Fibroblast of skin of left quadriceps (primary cell): ENCODE measurements at places on chromosomes 5 and 9.
A peak's percentile ranks its signal among the peaks of the same experiment; 100 is the strongest.

DNA sequence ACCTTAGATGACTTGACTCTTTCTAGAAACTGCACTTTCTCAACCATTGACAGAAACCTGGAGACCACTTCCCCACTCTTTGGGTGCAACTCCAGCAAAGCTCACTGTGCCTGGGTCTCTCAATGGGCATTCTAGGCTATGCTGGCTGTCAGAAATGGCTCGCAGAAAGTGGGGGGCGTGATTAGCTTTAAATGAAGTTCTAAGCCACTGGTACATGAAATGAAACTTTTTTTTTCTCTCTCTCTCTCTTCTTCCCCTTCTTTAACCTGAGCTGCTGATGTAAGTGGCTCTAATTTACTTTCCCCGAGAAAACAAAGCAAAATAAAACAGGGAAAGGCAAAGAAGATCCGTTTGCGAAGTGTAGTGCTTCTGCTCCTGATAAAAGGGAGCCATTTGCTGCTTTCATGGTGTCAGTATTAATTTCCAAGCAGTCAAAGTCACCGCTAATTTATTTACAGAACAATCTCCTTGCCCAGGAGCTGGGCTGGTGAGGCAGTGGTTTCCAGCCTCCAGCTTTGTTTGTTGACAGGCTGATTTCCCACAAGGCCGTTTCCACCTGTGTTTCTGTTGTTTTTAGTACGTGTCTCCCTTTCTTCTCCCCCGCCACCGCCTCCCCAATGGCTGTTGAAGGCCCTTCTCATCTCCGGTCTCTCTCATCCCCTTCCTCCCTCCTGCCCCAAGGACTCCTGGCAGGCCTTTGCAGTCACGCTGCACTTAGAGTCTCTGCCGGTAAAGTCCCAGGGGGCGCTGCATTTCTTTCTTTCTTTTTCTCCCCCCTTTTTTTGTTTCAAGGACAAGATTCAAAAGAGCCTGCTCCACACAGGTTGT lies 422.9 kb downstream of the EBF1 start:
- DNase-seq = no peak

GRCh38 chr9:14354201-14354600 lies 40.3 kb upstream of the NFIB start:
- DNase-seq = no peak

- DNase-seq = peak; percentile 7
Observed at GRCh38 chr5:165130656-165131055, 1625.2 kb downstream of the MAT2B start.

DNA sequence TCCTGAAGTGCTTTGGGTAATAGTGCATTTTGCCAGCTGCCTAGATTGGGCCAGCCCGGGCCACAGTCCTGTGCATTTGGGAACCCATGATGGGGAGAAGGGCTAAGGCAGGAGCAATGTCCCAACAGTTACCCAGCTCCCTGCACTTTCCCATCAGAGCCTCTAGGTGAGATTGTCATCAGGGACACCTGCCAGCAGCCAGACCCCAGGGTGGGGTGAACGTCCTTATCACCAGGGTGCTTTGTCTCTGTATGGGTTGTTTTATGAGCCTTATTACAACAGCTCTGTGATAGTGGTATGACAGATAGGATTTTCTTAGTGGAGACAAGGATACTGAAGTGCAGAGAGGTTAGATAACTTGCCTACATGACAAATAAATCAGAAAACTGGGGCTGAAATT lies 365.7 kb downstream of the OSTF1 start:
- no peak for DNase-seq

GRCh38 chr9:105693435-105694189 lies 729 bp upstream of the TMEM38B start:
- DNase-seq = no peak

DNA sequence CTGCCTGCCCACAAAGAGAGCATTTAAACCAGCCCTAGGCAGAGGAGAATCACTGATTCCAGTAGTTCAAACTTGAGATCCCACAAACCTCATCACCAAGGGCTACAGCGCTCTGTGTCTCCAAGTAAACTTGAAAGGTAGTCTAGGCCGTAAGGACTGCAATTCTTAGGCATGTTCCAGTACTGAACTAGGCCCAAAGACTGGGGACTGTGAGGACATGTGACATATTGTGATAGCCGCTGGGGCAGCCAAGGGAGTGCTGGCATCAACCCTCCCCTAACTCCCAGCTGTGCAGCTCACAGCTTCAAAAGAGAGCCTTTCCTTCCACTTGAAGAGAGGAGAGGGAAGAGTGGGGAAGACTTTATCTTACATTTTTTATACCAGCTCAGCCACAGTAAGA lies 291.0 kb upstream of the PRR16 start:
- no peak for DNase-seq

DNA sequence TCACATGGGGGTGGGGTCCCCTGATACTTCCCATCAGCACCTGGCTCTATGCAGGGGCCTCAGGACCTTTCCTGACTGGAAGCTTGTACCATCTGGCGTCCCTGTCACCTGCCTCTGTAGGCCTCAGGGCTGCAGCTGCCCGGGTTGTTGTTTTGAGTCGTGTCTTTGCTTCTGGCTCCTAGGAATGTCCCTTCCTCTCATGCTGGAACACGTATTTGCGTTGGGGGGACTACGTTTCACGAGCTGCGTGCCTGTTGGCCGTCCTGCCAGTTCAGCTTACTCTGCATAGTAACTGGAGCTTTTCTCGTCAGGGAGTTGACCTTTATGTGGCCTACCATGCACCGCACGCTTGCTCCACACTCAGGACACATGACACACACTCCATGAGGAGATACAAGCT lies 54.9 kb upstream of the IRX4 start:
- no peak for DNase-seq

- DNase-seq = no peak
Observed at GRCh38 chr5:149936044-149936699, 8.4 kb downstream of the PDE6A start.

DNA sequence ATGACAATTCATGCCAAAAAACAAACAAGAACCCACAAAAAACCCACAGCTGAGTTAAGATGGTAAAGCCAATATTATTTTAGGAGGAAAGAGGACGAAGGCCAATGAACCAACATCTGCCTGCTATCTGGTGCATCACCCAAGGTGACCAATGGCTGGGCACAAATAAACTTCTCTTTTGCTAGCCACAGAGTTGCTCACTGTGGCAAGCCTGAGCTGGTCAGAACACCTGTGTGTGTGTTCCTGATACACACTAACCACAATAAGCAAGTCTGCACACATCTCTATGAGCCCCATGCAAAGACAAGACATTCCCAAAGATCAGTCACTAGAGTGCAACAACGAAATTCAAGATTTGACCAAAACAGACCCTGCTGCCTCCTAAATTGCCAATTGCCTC lies 63.1 kb downstream of the RNF38 start:
- no peak for DNase-seq

GRCh38 chr9:6564360-6564759 lies 81.2 kb downstream of the GLDC start:
- no peak for DNase-seq

- no peak for DNase-seq
Observed at GRCh38 chr9:130336885-130337284, 71.3 kb downstream of the HMCN2 start.

- DNase-seq = no peak
Observed at GRCh38 chr5:132150565-132150964, 77.0 kb downstream of the CSF2 start.

- no peak for DNase-seq
Observed at GRCh38 chr9:134314950-134315715, 11.1 kb upstream of the RXRA start.

GRCh38 chr9:26264709-26265601 lies 586.7 kb upstream of the TUSC1 start:
- peak; percentile 93 for DNase-seq

DNA sequence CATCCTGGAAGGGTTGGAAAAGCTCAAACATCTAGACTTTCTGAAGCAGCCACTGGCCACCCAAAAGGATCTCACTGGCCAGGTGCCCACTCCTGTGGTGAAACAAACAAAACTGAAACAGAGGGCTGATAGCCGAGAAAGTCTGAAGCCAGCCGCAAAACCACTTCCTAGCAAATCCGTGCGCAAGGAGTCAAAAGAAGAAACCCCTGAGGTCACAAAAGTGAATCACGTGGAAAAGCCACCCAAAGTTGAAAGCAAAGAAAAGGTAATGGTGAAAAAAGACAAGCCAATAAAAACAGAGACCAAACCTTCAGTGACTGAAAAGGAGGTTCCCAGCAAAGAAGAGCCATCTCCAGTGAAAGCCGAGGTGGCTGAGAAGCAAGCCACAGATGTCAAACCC lies 87.6 kb downstream of the MAP1B start:
- DNase-seq = no peak

DNA sequence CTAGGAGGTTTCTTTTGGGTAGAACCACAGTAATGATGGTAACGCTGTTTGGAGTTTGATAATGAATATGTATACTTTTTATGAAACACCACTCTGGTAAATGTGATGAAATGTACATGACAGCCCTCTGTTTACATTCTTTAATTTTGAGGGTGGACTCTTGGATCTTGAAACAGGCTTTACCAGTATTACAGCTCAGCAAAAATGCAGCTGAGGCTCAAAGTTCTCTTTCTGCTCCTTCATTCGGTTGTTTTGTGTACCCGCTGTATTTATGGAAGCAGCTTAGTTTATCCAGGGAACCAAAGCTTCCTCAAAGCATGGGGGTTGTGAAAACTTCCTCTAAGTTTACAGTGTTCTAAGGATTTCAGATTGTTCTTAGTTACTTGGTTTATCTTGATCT lies 11.1 kb downstream of the GAPVD1 start:
- no peak for DNase-seq

DNA sequence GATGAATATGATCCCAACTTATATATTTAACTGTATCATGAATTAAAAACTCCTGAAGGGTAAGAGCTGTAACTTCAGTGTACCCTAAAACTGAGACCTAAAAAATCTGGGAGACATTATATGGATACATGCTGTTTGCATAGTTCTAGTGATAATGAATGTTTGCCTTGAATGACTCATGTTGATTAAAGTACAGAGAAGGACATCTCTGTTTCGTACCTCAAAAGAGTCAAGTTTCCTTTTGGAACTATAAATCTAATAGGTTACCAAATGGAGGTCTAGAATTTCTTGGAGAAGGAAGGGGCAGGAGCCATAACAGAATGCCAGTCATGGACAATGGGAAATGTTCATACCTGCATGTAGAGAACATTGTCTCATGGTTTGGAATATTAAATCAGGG lies 168.1 kb downstream of the SNCAIP start:
- DNase-seq = no peak

DNA sequence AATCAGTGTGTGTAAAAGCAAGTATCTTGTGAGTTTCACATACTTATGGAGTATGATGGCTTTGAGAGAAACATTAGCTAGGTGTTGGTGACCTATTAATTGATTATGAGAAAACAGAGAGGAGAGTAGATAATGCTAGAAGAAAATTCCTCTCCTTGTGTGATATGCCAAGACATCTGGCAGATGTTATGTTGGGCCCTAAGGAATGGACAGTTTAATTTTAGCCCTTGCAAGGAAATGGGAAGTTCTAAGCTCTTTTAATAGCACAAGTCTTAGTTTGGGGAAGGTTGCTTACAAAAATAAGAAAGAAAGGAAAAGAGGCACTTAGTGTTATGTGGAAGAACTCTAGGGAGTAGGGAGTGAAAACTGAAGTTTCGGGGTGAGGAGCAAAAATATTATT lies 5.1 kb downstream of the ZNF462 start:
- DNase-seq = no peak

DNA sequence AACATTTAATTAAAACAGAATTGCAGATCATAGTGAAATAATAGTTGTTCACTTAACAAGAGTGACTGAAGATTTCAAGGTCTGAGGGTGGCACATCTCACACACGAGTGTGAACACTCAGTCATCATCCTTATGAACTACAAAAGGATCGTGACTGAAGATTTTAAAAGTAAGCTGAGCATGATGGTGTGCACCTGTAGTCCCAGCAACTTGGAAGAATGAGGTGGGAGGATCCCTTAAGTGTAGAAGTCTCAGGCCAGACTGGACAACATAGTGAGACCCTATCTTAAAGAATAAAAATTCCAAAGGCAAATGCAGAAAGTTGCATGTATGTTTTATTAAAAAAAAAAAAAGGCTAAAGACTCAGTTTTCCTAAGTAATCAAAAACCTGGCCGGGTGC lies 22.4 kb upstream of the ATP6V1G1 start:
- DNase-seq = no peak

GRCh38 chr5:7753596-7753995 lies 97.3 kb downstream of the CFAP90 start:
- no peak for DNase-seq

DNA sequence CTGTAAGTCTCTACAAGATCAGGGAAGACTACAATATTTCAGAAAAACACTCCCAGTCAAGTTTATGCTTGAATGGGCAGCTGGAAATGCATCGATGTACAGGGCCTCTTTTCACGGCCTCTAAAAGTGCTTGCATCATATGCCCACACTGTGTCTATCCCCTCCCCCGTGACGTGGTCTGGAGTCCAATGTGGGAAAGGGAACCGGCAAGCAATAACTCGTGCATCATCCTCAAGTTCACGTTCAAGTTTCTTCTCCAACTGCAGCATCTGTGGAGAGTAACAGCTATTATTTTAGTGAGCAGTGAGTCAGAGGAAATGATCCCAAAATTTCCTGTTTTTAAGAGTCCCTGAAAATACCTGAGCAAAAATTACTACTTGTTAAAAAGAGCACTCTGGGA lies 22.3 kb downstream of the ATPSCKMT start:
- DNase-seq = peak; percentile 18

DNA sequence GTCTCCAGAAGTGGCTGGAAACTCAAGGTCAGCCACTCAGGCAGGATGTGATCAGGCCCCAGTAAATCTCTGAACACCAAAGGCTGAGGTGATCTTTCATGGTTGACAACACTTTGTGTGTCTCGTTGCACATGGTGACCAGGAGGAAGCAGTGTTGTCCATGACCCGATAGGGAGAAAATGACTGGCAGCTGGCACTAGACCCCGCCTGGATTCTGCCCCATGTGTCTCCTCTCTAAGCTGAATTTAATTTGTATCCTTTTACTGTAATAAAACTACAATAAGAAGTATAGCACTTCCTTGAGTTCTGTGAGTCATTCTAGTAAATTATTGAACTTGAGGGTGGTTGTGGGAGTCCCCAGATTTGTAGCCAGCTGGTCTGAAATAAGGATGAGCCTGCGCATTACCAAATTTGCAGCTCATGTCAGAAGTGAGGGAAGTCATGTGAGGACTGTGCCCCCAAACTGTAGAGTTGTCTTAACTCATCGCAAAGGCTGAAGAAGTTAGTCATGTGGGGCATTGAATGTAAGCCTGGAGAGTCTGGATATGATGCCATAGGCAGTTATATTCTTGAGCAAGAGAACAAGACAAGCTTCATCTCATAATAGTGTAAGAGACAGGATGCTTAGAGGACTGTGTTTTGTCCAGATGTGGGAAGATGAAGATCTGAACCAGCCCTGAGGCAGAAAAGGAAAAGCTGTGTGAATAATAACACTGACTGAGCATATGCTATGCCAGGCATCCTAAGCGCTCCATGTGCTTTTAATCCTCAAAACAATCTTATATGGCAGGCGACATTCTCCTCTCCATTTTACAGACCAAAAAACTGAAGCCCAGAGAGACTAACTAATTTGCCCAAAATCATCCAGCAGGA lies 55.9 kb downstream of the TMEM215 start:
- DNase-seq = no peak

- DNase-seq = no peak
Observed at GRCh38 chr9:73919712-73920111, 577.4 kb upstream of the RORB start.
